ENCODE measurements at places on chromosomes 4 and X. TPM values are rescaled to one million over a fixed set of nuclear protein-coding genes. Genes with fewer than 3 reads are reported as not detected.

Gene DUSP9
- 0.63 TPM for total RNA-seq

DNA sequence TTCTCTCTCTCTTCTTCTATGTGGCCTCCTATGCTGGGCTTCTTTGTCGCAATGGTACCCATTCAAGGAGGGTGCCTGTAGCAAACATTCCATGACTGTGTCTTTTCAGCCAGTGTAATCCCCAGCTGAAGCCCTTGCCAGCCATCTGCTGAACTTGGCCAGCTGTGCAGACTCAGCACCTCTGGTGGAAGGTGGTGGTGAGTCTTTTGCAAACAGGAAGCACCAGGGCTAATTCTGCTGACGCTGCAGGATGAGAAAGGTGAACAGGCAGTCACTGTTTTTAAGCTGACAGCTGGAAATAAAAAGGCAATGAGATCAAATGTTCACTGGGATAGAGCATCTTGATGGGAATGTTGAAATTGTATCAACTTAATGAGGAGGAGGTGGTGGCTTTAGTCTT is 298.7 kb upstream of the CLNK start:
- DNase-seq: no peak
- H3K4me1 ChIP-seq: peaks cover 7% of the 10 kb centered on the region
- no peaks in the 10 kb centered on the region for H3K36me3 ChIP-seq
- peaks cover 3% of the 10 kb centered on the region for H3K27me3 ChIP-seq
- no peak overlapping the region for H3K27ac ChIP-seq

GRCh38 chr4:182695842-182696241 is 221.3 kb downstream of the DCTD start:
- H3K4me3 ChIP-seq: no peak overlapping the region
- H3K27ac ChIP-seq: no peak overlapping the region
- H3K36me3 ChIP-seq: no peaks in the 10 kb centered on the region
- H3K27me3 ChIP-seq: no peaks in the 10 kb centered on the region

DNA sequence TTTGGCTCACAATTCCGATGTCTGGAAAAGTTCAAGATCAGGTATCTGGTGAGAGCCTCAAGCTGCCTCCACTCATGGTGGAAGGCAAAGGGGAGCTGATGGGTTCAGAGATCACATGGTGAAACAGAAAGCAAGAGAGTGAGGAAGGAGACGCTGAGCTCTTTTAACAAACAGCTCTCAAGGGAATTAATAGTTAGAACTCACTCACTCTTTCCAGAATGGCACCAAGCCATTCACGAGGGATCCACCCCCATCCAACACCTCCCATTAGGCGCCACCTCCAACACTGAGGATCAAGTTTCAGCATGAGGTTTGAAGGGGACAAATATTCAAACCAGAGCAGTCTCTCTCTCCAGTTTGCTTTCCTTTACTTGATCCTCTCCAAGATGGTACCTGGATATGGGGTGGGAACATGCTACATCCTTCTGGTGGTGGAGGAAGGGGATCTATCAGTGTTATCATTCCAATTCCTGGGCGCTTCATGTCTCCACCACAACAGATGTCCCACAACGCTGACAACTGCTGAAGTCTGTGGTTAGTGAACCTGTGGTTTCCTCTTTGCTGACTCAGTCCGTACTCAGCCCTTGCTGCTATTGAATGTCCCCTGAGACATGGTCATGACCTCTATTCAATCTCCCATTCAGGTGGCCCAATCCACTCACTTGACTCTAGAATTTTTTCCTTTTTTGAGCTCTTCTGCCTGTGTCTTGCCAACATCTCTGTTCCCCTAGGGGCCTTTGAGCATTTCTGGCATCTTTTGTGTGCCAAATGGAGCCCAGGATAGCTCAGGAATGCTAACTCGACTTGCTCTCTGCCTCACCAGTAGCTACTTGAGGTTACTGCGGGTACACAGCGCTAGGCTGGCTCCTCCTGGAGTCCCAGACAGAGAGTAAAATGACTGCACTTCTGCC is 395.2 kb downstream of the MID1IP1 start:
- peaks cover 8% of the 10 kb centered on the region for H3K4me1 ChIP-seq
- no peak overlapping the region for H3K4me3 ChIP-seq
- no peaks in the 10 kb centered on the region for H3K27me3 ChIP-seq
- no peaks in the 10 kb centered on the region for H3K36me3 ChIP-seq

Gene NEUROG2
- total RNA-seq: not detected

DNA sequence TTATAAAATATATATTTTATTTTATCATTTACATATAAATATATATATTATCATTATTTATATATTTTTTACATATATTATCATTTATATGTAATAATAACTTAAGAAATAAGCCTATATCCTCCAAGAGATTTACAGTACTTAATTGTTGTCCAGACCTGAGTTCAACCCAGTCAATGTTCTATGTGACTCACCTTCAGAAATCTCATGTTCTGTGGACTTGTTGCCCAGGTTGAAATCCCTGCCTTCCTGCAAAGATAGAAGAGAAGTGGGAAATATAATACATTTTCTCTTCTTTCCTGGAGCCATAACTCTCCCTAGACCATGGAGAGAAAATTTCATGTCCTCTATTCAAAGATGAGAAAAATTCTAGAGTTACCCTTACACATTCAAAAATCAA is 247.3 kb downstream of the PARM1 start:
- H3K4me3 ChIP-seq: no peak overlapping the region
- H3K27me3 ChIP-seq: no peaks in the 10 kb centered on the region
- H3K27ac ChIP-seq: no peak overlapping the region
- H3K4me1 ChIP-seq: no peaks in the 10 kb centered on the region
- H3K36me3 ChIP-seq: no peaks in the 10 kb centered on the region

Gene GAGE13
- not detected for total RNA-seq

Gene NOX1
- total RNA-seq: not detected

- DNase-seq: no peak
- H3K36me3 ChIP-seq: no peaks in the 10 kb centered on the region
- H3K4me3 ChIP-seq: no peak overlapping the region
- no peak overlapping the region for H3K27ac ChIP-seq
Measured at GRCh38 chrX:9676306-9676705, 89.3 kb downstream of the GPR143 start.

Gene DCAF8L2
- not detected for total RNA-seq
